H4 (cell line): ENCODE measurements at places on chromosomes 3 and 15.

- no peak for DNase-seq
These were observed 15.8 kb upstream of the ARRDC4 start for GRCh38 chr15:97944724-97945123.

DNA sequence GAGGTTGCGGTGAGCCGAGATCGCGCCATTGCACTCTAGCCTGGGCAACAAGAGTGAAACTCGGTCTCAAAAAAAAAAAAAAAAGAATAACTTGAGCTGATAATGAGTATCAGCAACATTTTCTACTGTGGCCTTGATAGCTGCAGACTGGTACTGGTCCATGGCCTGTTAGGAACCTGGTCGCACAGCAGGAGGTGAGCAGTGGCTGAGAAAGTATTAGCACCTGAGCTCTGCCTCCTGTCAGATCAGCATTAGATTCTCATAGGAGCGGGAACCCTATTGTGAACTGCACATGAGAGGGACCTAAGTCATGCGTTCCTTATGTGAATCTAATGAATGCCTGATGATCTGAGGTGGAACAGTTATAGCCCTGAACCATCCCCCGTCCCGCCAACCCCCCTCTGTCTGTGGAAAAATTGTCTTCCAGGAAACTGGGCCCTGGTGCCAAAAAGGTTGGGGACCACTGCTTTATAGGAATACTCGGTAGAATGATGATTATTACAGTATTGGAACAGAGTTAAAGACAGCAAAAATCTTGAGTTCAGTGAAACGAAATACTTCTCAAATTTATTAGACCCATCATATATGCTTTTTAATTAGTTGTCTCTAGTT is 126.0 kb downstream of the ZNF609 start:
- DNase-seq, result no peak

GRCh38 chr3:165476399-165477060 is 280.3 kb upstream of the SLITRK3 start:
- no peak for DNase-seq

DNA sequence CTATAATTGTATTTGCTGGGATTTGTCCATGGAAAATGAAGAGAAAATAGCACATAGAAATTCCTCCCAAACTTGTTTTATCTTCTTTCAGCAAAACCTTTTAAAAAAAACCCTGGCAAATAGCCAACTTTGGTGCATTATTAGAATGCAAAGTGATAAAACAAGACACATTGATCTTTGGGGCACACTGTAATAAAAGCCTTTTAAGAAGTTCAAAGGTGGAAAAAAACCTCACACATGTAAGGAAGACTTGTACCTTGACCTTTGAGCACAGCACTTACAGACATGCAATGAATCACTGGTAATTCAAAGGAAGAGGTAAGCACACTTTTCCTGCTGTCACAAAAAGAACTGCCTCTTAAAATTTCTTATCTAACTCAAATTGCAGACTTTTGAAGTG is 8.0 kb upstream of the MORC1 start:
- DNase-seq, result no peak

DNA sequence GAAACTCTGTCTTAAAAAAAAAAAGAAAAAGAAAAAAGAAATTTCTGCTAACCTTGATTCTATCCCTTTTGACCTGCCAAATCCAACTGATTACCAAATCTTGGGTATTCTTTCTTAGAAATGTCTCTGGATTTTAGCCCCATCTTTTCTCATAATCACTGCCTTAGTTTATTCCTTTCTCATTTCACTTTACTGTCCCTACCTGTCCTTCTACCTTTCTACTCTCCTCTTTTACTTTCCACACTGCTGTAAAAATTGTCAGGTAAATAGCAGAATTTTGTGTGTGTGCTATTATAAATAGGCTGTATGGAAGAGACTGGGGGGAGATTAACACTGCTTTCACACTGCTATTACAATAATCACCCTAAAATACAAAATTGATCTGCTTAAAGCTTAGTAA is 16.7 kb downstream of the PIK3CA start:
- no peak for DNase-seq

- DNase-seq, result no peak
These were observed 728.3 kb upstream of the SGO1 start for GRCh38 chr3:20914310-20914709.

- DNase-seq, result peak; percentile 38
These were observed 243.3 kb upstream of the COL8A1 start for GRCh38 chr3:99394831-99395778.

- no peak for DNase-seq
These were observed 1.2 kb upstream of the PLIN1 start for GRCh38 chr15:89680282-89680873.

GRCh38 chr3:185534511-185534910 is 17.9 kb downstream of the LIPH start:
- no peak for DNase-seq

GRCh38 chr3:25177041-25177440 is 251.0 kb upstream of the RARB start:
- DNase-seq, result no peak

DNA sequence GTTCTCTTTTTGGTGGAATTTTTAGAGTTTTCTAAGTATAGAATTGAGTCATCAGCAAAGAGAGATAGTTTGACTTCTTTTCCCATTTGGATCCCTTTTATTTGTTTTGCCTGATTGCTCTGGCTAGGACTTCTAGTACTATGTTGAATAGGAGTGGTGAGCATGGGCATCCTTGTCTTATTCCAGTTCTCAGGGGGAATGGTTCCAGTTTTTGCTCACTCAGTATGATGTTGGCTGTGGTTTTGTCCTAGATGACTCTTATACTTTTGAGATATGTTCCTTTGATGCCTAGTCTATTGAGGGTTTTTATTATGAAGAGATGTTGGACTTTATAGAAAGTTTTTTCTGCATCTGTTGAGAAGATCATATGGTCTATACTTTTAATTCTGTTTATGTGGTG is 72.5 kb downstream of the TNFAIP8L3 start:
- DNase-seq, result no peak

- DNase-seq, result peak; percentile 53
These were observed 185.5 kb downstream of the ADAMTS9 start for GRCh38 chr3:64502284-64502683.

GRCh38 chr15:40969363-40969762 is 16.1 kb downstream of the CHAC1 start:
- DNase-seq, result no peak

- no peak for DNase-seq
These were observed 22.9 kb upstream of the ZBED2 start for GRCh38 chr3:111617912-111618601.

DNA sequence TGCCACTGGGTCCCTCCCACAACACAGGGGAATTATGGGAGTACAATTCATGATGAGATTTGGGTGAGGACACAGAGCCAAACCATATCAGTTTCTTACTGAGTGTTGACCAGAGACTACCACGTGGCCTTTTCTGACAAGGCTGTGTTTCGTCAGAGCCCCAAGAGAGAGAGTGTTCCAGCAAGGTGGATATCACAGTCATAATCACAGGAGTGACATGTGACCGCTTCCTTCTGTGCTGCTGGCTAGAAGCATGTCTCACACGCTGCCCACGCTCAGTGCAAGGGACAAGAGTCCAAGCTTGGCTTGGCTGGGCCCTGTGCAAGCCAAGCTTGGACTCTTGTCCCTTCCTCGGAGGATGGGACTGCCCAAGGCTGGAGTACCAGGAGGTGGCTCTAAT is 103.2 kb downstream of the GABRG3 start:
- no peak for DNase-seq

- peak; percentile 19 for DNase-seq
These were observed 48.6 kb downstream of the RAP2B start for GRCh38 chr3:153210660-153211059.

DNA sequence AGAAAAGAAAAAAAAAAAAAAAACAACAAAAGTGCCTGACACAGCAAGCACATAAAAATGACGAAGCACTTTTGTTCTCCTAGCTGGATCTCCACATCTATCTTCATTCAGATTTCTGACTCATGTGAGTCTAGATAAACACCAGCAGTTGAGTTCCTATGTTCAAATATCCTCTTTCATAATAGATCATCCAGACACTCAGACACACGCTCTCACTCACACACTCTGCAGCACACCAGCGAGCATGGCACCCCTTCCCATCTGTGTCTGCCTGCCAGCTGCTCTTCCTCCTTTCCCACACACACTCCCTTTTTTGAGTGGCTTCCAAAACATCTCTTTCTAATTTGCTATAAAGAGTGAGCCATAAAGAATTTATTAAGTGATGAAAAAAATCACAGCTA is 19.8 kb upstream of the CELF6 start:
- peak; percentile 85 for DNase-seq

DNA sequence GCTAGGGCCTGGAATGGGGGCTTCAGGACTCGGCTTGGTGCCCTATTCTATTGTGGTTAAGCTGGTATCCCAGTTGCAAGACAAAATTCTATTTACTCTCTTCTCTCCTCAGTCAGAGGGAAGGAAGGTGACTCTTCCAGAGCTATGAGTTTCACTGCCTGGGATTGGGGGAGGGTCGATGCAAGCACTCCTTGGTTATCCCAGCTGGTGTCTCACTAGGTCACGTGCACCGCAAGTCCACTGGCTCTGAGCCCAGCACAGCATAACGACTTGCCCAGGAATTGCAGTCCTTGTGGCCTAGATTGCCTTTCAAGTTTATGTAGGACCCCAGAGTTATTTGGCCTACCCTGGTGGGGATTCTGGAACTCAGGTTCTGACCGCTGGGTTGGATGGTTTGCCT is 958.8 kb downstream of the IGSF11 start:
- peak; percentile 48 for DNase-seq

GRCh38 chr3:127858937-127859336 is 36.6 kb upstream of the MGLL start:
- DNase-seq, result no peak

DNA sequence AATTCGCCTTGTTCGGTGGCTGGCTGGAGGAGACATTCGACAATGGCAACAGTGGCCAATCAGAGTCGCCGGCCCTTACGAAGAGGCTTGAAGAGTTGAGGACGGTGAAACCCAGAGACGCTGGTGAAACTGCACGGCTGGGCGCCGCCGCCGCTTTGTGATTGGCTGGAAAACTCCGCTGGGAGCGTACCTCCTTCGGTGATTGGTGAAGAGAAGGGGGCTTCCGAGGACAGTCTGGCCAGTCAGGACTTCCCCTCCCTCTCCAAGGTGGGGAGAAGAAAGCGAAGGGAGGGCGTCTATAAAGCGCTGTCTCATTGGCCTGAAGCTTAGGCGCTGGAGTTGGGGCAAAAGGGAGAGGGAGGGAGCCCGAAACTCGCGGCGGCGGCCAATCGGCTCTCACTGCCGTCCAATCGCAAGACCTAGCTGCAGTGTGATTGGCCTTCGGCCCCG is 554 bp upstream of the GSK3B start:
- peak; percentile 100 for DNase-seq

- peak; percentile 70 for DNase-seq
These were observed 402 bp downstream of the WWTR1 start for GRCh38 chr3:149657321-149657925.

- no peak for DNase-seq
These were observed 5.9 kb upstream of the ABHD6 start for GRCh38 chr3:58231666-58232065.

DNA sequence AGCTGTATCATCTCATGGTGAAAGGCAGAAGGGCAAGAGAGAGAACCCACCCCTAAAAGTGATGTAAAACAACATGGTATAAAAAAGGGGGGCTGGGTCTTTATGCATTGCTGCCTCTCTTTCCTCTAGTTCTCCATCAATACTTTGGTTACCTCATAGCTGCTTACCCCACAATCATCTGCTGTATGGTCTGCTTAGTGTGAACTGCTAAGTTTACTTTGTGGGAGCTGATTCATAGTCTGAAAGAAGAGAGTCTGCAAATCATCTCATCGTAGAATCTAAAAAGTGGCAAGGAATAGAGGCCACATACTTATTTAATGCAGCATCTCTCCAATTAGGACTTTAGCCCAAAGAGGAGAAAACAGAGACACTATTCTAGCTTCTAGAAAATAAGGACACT is 546.8 kb downstream of the GBE1 start:
- peak; percentile 2 for DNase-seq

DNA sequence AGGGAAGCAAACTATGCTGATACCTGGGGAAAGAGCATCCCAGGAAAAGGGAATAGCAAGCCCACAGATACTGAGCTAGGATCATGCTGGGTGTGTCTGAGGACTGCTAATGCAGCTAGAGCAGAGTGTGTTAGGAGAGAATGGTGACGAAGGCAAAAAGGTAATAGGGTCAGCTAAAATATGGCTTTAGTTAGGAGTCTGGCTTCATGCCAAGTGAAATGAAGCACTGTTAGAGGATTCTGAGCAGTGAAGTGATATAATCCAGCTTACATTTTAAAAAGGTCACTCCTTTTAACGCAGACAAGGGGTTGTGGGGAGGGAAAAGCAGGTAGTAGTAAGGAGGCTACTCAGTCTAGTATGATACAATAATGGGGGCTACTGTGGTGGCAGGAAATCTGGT is 30.4 kb downstream of the SECISBP2L start:
- DNase-seq, result no peak

DNA sequence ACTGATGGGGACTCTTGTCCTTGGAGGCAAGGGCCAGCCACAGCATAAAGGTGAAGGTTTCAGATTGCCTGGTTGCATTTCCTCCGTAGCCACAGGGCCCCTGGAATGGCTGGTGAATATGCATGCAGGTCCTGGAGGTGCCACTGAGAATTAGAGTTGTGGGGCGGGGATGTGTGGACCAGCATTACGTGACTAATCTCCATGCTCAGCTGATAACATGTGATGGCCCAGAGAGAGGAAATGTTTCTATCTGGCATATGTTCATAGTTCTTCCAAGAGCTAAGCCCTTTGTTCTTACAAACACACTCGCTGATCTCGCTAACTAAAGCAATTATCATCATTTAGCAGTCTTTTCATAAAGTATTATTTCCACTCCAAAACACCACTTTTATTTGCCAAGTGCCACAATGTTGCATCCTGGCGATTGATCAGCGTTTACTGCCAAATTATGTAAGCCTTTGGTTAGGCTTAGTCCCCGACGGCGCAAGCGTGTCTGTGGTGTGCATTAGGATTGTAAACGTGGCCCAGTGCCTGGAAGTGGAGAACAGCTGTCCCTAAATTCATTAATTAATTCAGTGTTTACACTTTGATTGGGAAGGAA is 55.9 kb downstream of the CGNL1 start:
- DNase-seq, result no peak

GRCh38 chr15:37101980-37102304 is 1.6 kb upstream of the MEIS2 start:
- DNase-seq, result peak; percentile 27

GRCh38 chr15:94815110-94815731 is 583.9 kb downstream of the MCTP2 start:
- no peak for DNase-seq

DNA sequence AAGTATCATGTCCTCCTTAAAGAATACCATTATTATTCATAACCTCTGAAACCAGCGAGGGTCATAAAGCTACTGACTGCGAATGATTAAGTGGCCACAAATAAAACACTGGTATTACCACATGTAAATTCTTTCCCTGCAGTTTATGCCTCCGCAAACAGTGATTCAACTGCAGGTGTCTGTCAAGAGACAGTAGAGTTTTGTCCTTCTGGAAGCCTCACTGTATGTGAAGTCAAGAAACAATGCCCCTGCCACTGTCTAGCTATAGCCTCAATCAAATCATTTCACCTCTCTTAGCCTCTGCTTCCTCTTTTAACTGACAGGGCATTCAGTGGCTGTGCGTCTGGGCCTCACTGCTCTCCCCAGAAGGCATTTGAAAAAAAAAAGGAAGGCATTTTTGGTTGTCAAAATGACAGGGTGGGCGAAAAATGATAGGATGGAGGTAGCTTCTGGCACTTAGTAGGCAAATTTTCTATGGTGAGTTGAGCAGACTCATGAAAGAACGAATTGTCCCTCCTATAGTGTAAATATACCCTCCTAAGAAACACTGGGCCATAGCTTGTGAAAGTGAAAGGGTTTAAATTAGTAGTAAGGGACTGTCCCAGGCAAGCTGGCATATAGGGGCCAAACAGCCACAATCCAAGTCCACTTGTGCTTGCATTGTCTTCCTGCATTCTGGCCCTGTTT is 66.7 kb downstream of the FILIP1L start:
- peak; percentile 39 for DNase-seq

GRCh38 chr3:18018491-18019160 is 276.2 kb upstream of the TBC1D5 start:
- no peak for DNase-seq
